Kasumi-1 (cell line): ENCODE measurements at places on chromosomes 3 and 15.

DNA sequence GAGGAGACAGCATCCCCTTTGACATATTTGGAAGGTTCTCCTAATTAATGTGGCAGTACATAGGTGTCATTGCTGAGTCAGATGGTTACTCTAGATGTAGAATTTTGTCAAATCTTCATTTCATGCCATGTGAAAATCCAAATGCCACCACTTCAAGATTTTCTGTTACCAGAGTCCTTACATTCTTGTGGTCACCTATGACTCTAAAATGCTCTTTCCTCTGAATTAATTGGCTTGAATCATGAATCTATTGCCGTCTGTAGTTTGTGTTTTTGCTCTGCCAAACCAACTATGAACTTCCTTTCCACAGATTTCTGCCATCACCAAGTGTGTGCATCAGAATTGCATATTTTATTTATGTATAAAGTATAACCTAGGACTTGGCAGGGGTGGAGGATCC, 269.4 kb upstream of the ZPLD1 start:
- DNase-seq = no peak

DNA sequence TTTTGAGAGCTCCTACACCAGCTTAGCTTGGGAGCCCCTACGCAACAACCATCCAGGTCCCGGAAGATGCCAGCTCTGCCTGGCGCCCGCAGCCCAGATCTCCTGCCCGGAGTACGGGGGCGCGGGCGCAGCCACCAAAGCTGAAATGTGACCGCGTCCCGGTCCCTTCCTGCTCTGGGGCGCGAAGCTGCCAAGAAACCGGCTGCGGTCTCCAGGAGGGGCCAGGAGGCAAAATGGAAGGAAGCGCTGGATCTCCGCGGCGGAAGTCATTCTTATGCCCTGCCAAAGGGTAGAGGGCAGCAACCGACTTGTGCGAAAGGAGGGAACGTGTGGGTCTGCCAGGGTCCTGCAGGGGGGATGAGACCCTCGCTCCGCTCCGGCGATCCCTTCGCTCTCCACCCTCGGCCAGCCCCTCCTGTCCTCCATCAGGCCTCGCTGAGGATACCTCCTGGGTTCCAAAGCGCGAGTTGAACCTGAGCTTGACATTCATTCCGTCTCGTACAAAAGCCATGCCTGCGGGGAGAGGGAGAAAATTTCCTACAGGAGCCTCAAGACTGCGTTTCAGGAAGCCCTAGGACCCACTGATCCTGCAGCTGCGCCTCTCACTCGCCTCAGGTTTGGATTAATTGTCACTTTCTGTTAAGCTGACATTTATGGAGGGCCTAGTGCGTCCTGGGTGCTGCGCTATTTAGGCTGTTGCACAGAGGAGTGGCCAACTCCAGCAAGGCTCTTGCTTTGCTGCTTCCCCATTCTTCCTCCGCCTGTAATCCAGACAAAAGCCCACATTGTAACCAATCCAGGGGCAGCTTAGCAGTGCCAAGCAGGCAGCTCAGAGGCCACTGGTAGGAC, 98.3 kb upstream of the VGLL3 start:
- DNase-seq = peak; percentile 88

DNA sequence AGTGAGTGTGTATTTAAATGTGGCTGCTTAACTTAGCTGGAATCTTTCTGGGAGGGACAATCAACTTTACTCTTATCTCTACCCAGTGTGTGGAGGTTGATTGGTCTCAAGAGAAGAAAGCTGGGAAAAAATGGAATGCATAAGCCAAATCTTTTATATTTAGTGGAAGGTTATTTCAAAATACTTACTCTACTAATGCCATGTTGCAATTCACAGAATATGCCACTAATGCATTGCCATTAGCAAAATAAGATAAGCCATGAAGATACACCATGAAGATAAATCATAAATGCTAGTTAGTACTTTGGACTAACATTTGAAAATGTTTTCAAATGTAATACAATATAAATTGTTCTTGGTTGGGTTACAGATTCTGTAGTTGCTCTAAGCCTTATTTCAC, 155.1 kb upstream of the LRRFIP2 start:
- DNase-seq = no peak

DNA sequence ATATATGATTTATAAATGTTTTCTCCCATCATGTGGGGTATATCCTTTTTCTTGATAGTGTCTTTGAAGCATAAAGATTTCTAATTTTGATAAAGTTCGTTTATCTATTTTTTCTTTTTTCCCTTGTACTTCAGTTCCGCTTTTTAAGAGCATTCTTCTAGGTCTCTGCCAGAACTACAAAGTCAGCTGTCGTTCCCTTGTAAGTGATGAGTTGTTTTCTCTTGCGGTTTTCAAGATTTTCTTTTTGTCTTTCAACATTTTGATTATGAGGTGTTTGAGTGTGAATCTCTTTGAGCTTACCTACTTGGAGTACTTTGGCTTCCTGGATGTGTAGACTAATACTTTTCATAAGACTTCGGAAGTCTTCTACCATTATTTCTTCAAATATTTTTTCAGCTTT, 9.3 kb upstream of the PRICKLE2 start:
- DNase-seq = no peak

GRCh38 chr3:64064804-64065203, 41.5 kb upstream of the PSMD6 start:
- no peak for DNase-seq

GRCh38 chr3:177430653-177431052, 233.4 kb upstream of the TBL1XR1 start:
- no peak for DNase-seq

DNA sequence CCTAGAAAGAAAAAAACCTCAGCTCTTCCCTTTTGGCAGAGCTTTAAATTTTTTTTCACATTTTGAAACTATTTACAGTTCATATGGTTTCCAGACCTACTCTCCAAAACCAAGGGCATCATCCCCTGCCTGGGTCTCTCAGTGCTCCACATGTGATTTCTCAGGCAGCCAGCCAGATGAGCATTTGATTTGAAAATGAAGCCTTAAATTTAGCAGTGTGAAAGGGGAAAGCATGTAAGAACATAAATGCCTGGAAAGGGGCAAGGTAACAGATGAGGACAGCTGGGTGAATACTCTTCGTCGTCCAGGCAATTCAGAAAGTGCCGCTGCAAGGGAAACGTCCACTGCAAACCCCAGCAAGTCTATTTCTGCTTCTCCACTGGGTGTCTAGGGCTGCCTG, 94.8 kb downstream of the ATP8B4 start:
- no peak for DNase-seq

DNA sequence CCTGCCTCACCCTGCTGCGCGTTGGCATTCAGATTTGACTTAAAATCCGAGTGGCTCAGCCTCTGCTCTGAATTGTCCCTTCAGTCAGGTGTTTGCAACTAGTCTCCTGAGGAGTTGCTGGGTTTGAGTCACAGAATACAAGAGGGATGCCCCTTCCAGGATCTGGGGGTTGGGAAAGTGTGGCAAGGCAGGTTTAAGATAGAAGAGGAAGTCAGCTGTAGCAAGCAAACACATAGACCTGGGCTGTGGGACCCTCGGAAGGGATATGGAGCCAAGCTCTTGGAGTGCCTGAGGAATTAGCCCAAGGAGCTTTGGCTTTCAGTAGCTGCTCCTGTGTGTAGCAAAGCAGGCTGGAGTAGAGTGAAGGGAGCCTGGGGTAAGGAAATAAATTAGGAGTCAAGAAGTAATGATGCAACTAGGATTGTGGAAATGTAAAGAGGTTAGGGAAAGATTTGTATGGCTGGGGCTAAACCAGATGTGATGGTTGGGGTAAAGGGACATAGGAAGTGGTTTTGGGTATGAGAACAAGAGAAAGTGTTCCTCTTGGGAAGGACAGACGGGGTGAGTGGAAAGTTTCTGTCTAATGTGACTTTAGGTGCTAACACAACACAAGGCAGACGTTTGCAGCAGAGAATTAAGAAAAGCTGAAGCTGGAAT, 41.2 kb downstream of the RAB7A start:
- DNase-seq = peak; percentile 30

DNA sequence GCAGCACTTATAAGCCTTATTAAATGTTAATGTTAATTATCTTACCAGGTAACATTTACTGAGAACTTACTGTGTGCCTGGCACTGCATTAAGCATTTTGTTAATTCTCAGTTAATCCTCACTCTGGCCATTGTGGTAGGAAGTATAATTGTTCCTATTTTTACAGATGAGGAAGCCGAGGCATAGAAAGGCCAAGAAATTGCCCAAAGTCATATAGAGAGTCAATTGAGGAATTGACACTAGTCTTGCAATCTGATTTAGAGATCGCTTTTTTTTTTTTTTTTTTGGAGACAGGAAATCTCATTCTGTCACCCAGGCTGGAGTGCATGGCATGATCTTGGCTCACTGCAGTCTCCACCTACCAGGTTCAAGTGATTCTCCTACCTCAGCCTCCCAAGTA, 132.6 kb upstream of the PROK2 start:
- no peak for DNase-seq

GRCh38 chr3:16121391-16121790, 53.1 kb upstream of the GALNT15 start:
- no peak for DNase-seq

DNA sequence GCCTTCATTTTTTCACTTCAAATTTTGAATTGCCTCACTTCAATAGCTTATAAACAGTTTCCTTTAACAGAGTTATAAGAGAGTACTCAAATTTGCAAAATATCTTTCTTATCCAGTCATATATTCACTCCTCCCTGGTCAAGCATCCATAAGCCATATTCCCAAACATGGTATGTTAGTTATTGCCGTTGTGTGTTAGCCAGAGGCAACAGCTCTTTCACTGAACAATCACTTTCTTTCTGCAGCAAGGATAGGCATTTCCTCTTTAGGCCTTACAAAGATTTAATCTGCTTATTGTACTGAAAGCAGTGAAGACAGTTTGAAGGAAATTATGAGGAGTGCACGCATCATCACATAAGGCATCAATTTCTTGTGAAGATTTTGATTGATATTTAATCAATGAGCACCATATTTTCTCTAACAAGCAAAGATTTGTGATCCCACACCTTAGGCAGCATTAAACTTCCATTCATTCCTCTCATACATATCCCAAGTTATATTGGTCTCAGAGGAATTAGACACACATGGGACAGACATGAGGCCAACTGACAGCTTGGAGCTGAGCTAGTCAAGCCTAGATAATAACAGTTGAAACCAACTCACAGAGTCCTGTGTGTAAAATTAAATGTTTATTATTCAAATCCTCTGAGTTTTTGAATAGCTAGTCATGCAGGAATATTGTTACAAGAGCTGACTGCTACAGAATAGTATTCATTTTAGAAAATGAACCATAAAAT, 80.0 kb upstream of the EPHA6 start:
- no peak for DNase-seq

DNA sequence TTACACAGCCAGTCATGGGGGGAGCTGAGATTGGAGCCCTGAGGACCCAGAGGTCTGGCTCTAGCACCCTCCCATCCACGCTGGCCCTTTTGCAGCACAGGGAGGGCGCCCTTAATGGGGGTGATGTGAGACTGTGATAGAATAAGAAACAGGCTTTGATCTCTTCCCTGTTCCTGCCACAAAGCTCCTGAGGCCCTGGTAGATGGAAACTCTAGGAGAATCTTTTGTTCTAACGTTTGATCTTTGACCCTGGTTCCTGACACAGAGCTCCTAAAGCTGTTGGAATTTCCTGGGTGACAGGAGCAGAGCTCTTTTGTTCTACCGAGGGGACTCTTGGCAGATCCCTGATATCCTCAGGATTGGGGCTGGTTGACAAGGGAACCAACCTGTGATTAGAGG, 1.2 kb upstream of the UROC1 start:
- DNase-seq = no peak

DNA sequence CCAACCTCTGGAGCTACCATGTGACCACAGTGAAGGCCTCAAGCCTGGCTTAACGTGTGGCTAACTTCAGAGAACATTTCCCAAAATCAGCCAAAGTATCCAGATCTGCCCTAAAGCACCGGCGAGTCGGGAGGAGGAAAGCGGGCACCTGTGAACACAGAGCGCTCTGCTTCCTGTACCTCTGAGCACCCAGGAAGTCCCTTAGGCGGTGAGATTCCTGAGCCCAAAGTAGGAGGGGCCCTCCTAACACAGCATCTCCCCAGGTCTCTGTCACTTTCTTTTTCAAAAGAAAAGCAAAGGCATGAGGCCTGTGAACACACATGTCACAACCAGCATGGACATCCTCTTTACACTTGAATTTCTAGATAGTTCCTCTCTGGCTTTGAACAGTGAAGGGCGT, 944 bp upstream of the EIF4E3 start:
- no peak for DNase-seq

DNA sequence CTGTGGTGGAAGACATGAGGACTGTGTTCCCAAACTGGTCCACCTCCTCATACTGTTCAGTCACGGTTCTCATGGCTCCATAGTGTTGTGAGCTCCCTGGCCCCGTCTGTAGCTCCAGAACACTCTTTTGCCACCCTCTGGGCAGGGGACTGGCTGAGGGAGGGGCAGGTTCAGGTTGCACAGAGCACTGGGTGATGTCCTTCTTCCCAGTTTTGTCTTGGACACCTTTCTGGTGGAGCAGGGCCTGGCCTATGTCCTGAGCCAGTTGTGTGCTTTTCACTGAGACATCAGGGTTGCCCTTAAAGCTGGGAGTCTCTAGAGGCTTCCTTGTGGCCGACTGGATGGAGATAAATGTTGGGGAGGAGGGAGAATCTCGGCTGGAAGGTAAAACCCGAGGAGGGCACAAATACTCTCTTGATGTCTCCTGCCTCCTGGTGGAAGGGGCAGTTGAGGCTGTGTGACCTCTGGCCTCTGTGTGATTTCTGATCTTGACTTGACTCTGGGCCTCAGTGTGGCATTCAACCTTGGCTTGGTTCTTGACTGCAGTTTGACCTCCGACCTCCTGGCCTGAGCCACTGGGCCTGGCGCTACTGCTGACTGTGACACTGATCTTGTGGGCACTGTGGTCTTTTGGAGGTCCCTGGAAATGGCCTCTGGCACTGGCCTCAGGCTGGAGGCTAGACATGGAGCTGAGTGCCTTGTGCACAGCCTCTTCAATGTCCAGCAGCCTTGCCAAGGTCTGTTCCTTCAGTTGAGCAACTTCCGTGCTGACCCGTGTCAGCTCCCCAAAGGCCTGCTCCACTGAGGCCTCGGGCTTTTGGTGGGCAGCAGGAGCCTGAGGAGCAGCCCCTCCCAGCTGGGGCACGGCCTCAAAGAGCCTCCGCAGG, 8.1 kb downstream of the XIRP1 start:
- DNase-seq = no peak

GRCh38 chr3:39499651-39500273, 32.3 kb downstream of the MOBP start:
- no peak for DNase-seq

GRCh38 chr15:64525828-64526530, 65.6 kb downstream of the ZNF609 start:
- no peak for DNase-seq

DNA sequence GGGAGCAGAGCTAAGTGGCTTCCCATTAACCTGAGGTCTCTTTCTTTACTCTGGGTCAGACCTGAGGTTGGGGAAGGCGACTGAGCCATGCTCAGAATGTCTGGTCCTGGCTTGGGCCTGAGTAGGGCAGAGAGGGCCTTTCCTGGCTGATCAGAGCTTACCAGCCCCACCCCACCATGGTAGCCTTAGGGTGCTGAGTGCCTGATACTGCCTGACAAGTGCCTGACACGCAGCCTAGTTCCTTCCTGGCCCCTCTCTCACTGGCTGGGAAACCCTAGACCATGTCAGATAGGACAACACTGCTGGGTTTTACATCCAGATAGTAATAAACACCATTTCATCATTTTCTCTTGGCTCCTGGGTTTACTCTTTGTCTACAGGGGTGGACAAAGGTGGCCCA, 25.8 kb upstream of the DOCK3 start:
- no peak for DNase-seq

GRCh38 chr3:12471241-12471640, 13.0 kb upstream of the TSEN2 start:
- no peak for DNase-seq
